ENCODE measurements at places on chromosomes 6 and 20. TPM values are rescaled to one million over a fixed set of nuclear protein-coding genes. Genes with fewer than 3 reads are reported as not detected.

The WASF1 gene
- 9.6 TPM for total RNA-seq

The HLA-DOA gene
- total RNA-seq, result 9.7 TPM

The OR2J3 gene
- not detected for total RNA-seq

The LMBRD1 gene
- 95.8 TPM for total RNA-seq

The NHSL1 gene
- total RNA-seq, result 18.5 TPM

The SFTA2 gene
- total RNA-seq, result 0.76 TPM

The TAP1 gene
- 32.8 TPM for total RNA-seq

The TRIM27 gene
- 50.0 TPM for total RNA-seq

The PRRT1 gene
- 6.1 TPM for total RNA-seq

The CRIP3 gene
- 3.8 TPM for total RNA-seq

The GJA10 gene
- not detected for total RNA-seq

The BTN1A1 gene
- not detected for total RNA-seq

The COL12A1 gene
- total RNA-seq, result 275 TPM

The ARMC2 gene
- 17.2 TPM for total RNA-seq

The CARMIL1 gene
- 20.8 TPM for total RNA-seq

The TMC2 gene
- total RNA-seq, result 0.22 TPM

The OTOR gene
- total RNA-seq, result not detected

The HLA-DRB1 gene
- total RNA-seq, result 82.1 TPM

The SLC17A5 gene
- 13.6 TPM for total RNA-seq

The CENPW gene
- total RNA-seq, result 2.8 TPM

The PDE7B gene
- total RNA-seq, result 13.3 TPM

The LRRC73 gene
- total RNA-seq, result 1.2 TPM

The SOD2 gene
- 370 TPM for total RNA-seq

The PGC gene
- 0.27 TPM for total RNA-seq

The OPRL1 gene
- 1.0 TPM for total RNA-seq

The SLC35B2 gene
- 26.8 TPM for total RNA-seq

The BCAS4 gene
- total RNA-seq, result 4.8 TPM

The EPHA7 gene
- total RNA-seq, result 2.6 TPM

The RAE1 gene
- total RNA-seq, result 17.5 TPM

The TNXB gene
- total RNA-seq, result 423 TPM

The HEY2 gene
- total RNA-seq, result 4.3 TPM

The TXNDC5 gene
- 62.7 TPM for total RNA-seq

The ATP6V1G2 gene
- total RNA-seq, result 4.8 TPM

The OPRM1 gene
- not detected for total RNA-seq

The B3GAT2 gene
- total RNA-seq, result not detected

The MAFB gene
- total RNA-seq, result 38.6 TPM
